ENCODE measurements at places on chromosomes 7 and 10.

- no peak for DNase-seq
Measured at GRCh38 chr10:63458177-63458576, 7.6 kb downstream of the JMJD1C start.

DNA sequence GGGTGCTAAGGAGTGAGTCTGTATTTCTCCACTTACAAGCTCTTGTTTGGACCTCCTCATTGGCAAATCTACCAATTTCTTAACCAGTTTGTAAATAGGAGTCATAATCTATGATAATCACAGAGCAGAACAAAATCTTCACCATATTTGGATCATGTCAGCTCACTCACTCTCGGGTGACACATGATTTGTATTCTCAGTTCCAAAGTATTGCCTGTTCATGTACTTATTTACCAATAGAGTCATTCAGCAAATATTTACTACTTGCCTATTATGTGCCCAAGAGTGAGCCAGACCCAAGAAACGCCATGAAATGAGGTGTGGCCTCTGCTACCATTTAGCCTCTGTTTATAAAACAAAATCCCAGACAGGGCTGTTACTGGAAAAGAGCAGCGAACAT lies 114.8 kb downstream of the TSPAN12 start:
- no peak for DNase-seq

DNA sequence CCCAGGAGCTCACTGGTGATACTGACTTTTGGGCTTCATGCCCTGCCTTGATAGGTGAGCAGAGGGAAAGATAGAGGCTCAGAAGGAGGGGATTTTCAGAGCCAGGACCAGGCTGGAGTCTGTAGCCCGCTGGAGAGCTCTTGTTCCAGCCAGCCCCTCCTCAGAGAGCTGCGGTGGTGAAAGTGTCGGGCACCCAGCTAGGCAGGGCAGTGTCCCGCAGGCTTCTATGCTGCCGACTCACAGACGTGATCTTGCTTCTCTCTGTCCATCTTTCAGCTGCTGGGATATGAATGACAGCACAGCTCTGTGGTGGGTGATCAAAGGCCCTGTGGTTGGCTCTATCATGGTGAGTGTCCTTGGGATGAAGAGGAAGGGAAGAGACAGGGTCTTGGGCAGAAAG lies 35.2 kb downstream of the ADCYAP1R1 start:
- DNase-seq, result no peak

DNA sequence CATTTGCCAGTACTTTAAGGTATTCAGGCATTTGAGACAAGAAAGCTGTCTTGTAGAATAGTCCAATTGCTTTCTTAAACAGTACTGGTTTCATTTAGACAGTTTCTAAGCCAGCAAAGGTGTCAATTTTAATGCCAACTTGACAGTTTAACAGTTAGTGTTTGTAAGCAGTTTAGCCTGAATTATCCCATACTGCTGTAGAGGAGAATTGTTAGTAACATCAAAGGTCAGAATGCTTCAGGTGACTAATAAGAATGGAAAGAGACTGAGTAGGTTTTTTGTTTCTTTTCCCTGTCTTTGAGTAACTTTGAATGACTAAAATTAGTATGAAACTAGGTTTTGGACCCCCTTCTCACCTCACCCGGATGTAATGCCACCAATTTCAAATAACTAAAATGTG lies 29.5 kb upstream of the VDAC2 start:
- no peak for DNase-seq

DNA sequence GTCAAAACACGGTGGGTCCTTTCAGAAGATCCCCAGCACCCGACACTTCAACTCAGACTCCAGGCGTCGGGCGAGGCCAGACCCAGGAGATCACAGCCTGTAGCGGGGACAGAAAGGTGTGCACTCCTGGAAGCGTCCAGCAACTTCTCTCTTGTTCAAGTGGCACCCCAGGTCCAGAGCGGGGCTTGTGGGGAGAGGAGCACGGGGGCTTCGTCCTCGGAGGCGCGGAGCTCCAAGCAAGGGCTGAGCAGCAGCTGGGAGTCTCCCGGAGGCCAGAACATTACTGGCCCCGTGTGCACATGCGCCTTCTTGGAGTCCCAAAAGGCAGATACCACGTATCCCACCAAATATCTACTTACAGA lies 54.9 kb downstream of the ZRANB1 start:
- DNase-seq, result no peak

DNA sequence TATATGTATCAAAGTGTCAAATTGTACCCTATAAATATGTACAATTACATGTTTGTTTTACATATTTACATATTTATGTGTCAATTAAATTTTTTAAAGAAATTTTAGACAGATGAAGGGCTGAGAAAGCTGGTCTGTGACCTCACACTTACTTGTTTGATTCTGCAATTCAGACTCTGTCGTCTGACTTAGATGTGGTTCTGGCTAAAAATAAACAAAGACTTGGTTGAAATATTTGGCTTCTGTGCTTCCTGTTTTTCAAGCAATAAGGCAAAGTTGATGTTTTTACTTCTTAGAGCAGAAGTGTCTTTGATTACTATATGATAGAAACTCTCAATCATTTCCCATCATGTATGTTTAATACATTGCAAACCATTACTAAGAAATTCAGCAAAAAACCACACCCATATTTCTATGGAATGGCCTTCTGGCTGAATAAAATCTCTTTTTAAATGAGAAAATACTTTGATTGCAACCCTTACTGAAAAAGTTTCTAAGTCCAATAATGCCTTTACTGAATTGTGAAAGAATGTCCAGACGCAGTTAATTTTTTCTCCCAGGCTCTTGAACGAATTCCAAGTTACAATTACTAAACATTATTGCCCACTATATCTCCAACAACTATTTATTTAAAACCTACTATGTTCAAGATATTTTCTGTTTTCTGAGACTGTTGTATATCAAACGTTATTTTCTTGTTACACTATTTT lies 59.5 kb upstream of the PRKG1 start:
- no peak for DNase-seq

DNA sequence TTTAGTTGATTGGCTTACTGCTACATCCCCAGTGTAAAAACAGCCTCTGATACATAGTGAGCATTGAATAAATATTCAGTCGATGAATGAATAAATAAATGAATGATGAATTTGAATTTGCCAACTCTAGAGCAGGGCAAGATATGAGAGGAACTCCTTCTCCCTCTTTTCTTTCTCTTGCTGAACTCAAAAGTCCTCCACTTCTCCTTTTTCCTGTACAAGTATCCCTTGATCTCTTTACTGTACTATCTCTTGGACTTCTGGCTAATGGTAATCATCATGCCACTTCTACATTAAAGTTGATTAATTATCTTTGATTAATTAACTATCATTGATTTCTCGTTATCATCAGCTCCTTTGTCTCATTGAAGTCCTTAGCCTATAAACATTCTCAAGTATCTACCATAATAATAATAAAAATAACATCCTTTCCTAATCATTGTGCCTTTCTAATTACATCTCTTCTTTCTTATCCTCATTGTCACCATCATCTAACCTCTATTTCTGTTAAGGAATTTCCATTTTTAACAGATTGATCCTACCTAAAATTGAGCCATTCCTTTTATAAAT lies 10.6 kb downstream of the CPED1 start:
- DNase-seq, result no peak
